CD4-positive, alpha-beta T cell (primary cell): ENCODE measurements at places on chromosomes 6 and 20.

- DNase-seq: no peak
These were observed 6.2 kb downstream of the PXT1 start for GRCh38 chr6:36436466-36436865.

GRCh38 chr6:40379811-40380210, 207.4 kb downstream of the LRFN2 start:
- no peak for DNase-seq

DNA sequence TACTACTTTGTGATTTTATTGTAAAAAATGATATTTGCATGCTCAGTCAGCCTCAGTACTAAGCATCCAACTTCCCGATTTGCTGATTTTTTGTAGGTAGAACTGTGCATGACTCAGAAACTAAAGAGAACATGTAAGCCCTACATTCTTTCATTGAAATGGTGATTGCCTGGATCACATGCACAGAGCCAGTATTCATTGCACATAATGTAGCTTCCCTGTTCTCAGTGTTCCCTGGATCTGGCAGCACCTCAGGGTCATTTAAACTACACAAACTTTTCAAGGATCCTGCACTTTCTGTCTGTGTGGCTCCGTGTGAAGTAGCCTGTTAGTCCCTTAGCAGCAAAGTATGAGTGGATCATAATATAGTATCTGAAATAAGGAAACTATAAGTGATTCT, 422.9 kb upstream of the AGPAT4 start:
- DNase-seq: no peak

DNA sequence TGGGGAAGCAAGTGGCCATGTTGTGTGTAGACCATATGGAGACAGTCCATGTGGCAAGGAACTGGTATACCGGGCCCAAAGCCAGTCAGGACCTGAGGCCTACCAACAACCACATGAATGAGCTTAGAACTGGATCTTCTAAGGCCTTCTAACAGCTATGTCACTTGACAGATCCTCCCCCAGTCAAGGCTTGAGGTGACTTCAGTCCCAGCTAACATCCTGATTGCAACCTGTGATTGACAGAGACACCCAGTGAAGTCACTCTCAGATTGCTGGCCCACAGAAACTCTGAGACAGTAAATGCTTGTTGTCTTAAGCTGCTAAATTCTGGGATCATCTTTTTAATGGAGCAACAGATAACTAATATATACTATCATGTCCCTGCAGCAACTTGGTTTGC, 32.9 kb downstream of the AHI1 start:
- no peak for DNase-seq

DNA sequence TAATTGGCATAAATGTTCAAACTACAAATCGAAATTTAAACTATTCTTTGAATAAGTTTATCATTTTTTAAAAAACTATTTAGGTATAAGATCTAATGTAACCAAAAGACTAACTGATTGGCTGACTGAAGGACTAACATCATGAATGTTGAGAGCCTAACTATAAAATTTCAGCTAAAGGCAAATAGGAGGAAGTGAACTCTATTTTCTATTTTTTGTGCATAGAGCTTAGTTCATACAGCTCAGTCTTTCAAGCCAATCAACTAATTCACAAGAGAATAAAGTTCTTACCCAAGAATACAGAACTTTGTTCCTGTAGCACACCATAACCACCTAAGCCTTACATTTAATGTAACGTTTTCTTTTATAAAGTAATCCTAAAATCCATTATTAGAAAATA, 46.3 kb upstream of the STXBP5 start:
- DNase-seq: no peak

GRCh38 chr6:143505111-143505510, 6.4 kb downstream of the FUCA2 start:
- no peak for DNase-seq

- no peak for DNase-seq
These were observed 183.6 kb downstream of the PRL start for GRCh38 chr6:22113026-22113766.

DNA sequence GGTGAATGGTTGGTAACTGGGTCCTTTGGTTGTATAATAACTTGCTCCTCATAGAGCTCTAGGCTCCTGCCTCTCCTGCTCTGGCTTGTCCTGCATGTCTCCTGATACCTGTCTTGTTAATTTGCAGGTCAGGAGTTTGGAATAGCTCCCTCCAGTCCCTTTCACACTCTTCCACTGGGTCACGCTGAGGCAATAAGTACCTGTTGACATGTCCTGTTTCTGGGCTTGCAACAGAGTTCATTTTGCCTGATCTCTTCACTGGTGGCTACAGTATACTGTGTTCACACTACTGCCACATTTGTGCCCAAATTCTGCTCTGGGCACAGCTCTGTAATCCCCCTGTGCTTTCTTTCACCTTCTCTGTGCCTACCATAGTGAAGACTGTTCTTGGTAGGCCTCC, 25.4 kb upstream of the C20orf144 start:
- DNase-seq: no peak

- DNase-seq: no peak
These were observed 13.0 kb downstream of the SLC35F1 start for GRCh38 chr6:117919775-117920729.

- DNase-seq: no peak
These were observed 108.7 kb upstream of the CNKSR3 start for GRCh38 chr6:154619146-154619545.

- no peak for DNase-seq
These were observed 91.0 kb downstream of the KCNQ5 start for GRCh38 chr6:72712910-72713309.

DNA sequence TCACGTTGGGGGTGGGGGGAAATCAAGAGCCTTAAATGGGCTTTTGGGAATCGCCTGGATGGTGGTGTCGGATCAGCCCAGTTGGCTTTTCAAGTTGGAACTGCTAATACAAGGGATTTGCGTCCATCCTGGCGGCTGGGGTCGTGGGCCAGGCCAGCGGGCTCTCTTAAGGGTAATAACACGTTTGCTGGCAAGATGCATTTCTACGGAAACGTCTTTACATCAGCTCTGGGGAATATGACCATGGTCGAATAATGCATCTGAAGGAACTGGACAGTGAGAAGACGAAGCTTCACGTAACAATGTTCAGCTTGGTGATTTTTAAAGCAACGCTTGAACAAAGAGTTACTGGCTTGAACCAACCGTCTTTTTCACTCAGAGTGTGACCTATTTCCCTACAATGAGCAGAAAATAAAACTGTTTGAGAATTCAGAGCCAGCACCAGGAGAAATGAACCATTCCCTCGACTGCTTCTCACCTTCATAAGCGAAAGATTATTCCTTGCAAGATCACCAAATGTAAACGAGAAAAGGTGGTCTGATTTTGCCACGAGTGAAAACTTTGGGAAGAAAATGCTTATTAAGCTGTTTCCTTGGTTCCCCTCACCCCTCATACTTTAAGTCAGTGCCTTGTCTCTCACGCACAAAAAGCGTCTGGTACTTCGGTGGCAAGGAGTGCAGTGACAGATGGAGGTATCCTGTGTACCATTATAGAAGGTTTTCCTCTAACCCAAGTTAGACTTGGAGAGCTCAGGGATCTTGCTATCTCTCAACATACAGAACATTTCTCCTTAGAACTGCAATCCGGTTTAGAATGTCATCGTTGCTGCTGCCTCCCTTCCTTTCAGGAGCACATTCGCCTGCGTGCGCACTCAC, 1.4 kb upstream of the MARCKS start:
- DNase-seq: peak; percentile 6

DNA sequence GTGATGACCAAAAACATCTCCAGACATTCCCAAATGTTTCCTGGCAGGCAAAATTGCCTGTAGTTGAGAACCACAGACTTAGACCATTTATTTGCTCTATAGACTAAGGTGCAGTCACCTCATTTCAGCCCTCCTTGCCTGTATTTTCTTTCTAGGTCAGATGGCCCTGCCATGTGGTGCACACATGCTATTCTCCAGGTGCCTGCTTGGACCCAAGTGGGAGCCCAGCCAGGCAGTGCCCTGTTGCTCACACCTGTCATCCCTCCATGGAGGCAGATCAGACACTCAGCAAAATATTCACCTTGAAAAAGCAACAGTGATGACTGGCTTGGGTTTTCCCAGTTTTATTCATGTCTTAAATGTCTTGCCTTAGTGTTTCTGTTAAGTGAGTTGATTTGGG, 311.4 kb downstream of the TFAP2C start:
- no peak for DNase-seq
